ENCODE measurements at places on chromosomes 4 and X.

- DNase-seq: no peak
Measured at GRCh38 chr4:40379248-40379647, 44.1 kb downstream of the CHRNA9 start.

- no peak for DNase-seq
Measured at GRCh38 chr4:2330091-2331042, 68.5 kb upstream of the MXD4 start.

DNA sequence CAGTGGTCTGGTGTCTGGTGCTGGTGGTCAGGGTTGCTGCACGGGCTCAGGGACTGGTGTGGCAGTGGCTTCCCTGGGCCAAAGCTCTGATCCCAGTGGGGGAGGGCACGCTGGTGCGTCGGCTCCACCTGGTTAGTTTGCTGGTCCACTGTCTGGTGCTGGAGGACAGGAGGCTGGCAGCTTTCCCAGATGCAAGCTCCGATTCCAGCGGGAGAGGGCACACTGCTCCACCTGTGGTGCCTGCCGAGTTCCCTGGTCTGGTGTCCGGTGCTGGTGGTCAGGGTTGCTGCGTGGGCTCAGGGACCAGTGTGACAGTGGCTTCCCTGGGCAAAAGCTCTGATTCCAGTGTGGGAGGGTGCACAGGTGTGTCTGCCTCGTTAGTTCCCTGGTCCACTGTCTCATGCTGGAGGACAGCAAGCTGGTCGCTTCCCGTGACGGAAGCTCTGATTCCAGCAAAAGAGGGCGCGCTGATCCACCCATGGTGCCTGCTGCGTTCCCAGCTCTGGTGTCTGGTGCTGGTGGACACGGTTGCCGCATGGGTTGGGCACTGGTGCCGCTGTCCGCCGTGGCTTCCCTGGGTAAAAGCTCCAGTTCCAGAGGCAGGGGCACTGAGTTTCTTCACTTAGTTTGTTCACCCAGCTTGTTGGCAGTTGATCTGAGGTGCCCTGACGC lies 5.8 kb downstream of the VMA21 start:
- DNase-seq: no peak

DNA sequence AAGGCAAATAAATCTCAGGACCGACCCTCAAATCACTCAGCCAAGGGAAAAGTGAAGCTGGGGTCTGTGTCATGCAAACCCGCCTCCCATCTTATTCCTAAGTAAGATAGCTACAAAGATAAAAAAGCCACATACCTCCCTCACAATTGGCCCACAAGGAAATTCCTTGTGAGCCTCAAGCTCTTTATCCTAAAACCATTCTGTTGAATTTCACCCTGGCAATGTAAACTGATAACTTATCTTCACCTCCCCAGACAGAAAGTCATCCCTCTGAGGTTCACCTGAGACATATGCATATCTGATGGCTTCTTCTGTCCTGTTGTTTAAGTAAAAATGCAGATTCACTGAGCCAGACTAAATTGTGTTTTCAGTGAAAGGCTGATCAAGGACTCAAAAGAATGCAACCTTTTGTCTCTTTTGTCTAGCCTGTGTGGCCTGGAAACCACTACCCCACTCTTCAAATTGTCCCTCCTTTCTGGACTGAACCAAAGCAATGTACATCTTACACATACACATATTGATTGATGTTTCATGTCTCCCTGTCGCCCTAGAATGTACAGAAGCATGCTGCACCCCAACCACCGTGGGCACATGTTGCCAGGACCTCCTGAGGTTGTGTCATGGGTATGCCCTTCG lies 91.3 kb downstream of the MFAP3L start:
- no peak for DNase-seq

DNA sequence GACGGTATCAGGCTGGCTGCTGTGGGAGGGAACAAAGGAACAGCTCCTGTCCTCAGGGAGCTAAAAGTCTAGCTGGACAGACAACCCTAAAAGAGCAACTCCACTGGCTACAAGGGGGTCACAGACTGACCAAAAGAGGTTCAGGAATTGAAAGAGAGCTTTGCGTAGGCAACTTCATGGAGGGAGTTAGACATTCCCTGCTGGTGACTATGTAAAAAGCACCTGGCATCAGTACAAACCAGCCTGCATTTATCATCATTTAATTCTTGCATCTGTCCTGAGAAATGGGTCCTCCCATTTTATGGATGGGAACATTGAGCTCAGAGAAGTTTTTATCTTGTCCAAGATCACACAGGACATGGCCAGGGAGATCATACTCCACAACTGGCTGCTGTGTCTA lies 1.4 kb upstream of the LGI2 start:
- no peak for DNase-seq

Measured in NCI-H1436 (cell line).